CD4-positive, alpha-beta T cell treated with Interferon gamma for 1 hour (primary cell): ENCODE measurements at places on chromosomes 1 and 21.

GRCh38 chr1:148357037-148357436 lies 126.1 kb downstream of the PPIAL4G start:
- no peak for DNase-seq

- no peak for DNase-seq
These were observed 45.4 kb upstream of the TNFRSF1B start for GRCh38 chr1:12121212-12122003.

GRCh38 chr21:31282095-31282709 lies 61.9 kb downstream of the TIAM1 start:
- DNase-seq = no peak

DNA sequence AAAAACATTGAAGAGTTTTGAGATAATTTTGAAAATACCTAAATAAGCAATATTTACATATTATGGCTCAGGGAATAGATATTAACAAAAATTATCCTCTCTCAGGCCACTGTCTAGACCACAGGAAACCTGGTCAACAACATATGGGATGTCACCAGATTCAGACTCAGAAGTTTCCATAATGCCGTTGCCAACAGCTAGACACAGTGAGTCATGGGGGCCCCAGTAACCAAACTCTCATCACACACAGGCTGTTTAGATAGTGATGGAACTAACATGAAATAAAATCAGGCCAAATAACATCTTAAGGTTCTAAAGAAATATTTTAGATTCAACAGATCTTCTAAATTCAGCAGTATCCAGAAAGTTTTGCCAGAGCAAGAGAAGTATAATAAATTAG lies 681.7 kb upstream of the ADAMTS5 start:
- DNase-seq = no peak

DNA sequence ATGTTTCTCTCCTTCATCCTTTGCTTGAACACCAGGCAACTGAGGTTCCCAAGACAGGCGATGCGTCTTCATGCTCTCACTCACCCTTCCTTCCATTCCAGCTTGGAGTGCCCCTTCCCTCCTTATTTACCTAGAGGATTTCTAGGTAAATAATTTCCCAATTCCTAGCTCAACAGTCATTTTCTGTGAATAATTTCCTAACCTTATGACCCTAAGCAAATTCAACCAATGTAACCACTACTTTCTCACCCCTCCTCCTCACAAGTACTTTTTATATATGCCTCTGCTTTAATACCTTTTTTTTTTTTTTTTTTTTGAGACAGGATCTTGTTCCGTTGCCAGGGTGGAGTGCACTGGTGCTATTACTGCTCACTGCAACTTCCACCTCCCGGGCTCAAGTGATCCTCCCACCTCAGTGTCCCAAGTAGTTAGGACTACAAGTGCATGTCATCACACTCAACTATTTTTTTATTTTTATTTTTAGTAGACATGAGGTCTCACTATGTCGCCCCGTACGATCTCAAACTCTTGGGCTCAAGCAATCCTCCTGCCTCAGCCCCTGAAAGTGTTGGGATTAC lies 86.7 kb downstream of the USP24 start:
- no peak for DNase-seq

DNA sequence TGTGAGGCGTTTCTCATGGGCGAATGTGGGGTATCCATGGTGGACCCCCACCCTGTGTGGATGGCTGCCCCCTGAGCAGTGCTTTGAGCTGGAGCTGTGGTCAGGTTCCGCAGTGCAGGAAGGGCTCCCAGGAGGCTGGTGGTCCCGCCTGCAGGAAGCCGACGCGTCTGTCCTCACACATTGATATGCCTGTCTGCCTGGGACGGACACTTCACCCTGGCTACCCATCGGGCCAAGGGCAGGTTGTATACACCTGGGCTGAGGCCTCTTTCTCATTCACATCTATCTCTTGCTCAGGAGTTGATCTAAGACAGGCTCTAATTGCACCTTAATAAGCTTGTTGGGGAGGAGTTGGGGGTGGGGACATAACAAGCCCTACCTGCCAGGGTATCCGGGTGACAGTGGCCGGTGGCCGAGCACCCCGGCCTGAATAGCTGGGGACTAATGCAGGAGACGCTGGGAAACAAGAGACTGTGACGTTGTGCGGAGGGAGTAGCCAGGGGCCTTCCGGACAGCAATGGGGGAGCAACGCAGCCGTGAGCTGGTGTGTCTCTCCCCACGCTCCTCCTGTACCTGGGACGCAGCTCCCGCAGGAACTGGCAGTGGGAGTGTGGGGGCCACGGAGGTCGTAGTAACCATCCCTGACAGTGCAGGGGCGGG lies 21.7 kb downstream of the PDXK start:
- DNase-seq = no peak

- DNase-seq = no peak
These were observed 674.6 kb downstream of the LMO4 start for GRCh38 chr1:88003255-88003654.

DNA sequence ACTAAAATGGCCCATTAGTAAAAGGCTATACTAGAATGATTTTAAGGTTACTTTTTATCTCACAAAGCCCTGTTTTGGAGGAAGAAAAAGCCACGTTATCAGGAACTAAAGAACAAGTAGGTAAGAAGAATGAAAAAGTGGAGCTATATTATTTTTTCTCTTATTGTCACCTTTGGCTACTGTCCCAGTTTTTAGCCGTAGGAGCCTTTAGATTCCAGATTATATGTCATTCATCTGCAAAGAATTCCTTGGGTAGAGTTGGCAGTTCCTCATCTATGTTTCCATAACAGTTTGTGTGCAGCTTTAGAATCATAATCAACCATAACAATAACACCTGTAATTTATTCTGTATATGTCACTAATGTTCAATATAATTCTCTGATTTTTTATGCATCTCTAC lies 83.8 kb downstream of the TPR start:
- DNase-seq = no peak

DNA sequence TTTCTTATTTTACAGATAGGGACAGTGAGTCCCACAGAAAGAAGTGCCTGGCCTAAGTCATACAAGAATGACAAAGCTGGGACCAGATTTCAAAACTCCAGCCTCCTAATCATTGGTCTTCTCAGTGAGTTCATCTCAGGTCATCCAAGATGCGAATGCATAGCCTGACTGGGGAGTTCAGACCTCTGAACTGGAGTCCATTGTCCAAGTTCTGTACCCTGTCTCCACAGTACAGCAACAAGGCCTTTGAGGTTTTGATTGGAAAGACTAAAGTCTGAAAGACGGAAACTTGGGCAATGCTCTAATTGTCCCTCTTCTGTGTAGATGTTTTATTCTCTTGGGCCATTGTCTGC lies 62.0 kb downstream of the TNN start:
- DNase-seq = no peak

DNA sequence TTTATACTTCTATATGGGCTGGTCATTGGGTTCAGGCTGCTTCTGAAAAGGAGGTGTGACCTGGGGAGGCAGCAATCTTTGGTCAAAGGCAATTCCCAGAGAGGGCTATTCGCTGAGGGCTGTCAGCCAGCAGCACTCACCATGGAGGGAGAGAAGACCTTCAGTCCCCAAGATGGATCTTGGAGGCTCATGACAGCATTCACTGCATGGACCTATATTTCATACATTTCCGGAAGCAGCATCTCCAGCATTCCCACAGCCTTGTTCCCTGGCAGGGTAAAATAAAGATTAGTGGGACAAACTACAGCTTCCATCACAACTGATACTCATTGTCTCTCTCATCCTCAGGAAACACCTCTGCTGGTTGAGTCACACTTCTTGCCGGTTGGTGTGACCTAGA lies 146.6 kb downstream of the CNIH3 start:
- DNase-seq = no peak

GRCh38 chr1:246258250-246258649 lies 248.8 kb downstream of the SMYD3 start:
- DNase-seq = no peak

DNA sequence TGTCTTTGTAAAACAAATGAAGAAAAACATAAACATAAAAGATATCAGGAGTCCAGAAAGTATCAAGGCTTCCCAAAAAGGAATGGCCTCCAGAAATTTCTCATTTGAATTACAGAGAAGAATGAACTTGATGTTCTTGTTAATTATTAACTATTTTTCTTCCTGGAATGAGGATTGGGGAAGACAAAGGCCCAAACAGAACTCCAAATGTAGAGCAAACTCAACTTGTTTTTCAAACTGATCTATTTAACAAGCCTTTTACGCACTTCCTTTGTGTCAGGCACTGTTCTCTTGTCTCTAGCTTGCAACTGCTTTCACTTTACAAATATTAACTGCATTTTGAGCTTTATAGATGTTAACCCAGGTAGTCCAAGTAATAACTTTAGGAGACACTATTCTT lies 45.5 kb downstream of the LAMC2 start:
- no peak for DNase-seq

GRCh38 chr1:230218667-230219066 lies 151.6 kb downstream of the GALNT2 start:
- no peak for DNase-seq

- DNase-seq = no peak
These were observed 107.8 kb upstream of the VAV3 start for GRCh38 chr1:108072776-108073175.

DNA sequence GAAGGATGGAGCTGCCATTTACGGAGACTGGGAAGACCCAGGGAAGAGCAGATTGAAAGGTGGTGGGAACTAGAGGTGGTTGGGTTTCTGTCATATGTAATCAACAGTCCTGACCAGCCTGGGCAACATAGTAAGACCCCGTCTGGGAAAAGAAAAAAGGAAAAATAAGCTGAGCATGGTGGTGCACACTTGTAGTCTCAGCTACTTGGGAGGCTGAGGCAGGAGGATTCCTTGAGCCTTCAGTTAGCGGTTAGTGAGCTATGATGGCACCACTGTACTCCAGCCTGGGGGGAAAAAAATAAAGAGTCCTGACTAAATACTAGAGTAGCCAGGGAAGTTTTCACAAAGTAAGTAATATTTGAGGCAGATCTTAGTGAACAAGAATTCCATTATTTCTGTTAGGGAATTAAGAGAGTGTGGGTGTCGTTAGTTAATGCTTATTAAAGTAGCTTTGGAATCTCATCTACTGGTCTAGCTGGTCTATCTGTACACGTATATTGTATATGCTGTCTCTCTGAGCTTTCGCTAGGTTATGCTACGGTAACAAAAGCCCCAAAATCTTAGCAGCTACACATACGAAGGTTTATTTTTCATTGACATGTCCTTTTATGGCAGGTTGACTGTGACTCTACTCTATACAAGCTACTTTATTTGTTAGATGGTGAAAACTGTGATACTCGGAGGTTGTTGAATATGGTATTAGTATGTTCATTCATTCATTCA lies 4.4 kb downstream of the NBPF1 start:
- DNase-seq = no peak

DNA sequence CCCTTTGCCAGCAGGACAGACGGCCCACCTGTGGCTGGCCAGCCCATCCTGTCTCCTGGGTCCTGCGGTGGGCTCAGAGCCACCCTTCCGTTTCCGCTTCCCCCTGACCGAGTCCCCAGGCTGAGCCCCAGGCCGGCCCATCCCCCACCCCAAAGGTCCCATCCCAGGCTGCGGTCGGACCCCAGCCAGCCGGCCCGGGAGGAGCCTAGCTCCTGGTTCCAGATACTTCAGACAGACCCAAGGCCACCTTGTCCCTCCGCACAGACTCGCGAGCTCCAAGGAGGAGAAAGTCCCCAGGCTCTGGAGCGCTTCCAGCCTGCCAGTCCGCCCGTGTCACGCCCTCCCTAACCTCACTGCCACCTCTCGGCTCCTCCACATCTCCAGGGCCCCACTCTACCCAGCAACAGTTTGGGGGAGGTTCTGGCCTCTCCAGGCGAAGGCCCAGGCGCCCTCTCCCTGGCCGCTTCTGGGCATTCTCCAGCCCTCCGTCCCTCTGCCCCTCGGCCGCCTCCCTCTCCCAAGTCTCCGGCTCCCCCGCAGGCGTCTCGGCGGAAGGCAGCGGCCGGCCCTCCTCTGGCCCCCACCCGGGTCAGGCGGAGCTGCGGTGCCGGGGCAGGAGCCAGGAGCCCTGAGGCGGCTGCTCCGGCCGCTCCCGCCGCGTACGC lies 835 bp downstream of the LRRN2 start:
- DNase-seq = no peak

DNA sequence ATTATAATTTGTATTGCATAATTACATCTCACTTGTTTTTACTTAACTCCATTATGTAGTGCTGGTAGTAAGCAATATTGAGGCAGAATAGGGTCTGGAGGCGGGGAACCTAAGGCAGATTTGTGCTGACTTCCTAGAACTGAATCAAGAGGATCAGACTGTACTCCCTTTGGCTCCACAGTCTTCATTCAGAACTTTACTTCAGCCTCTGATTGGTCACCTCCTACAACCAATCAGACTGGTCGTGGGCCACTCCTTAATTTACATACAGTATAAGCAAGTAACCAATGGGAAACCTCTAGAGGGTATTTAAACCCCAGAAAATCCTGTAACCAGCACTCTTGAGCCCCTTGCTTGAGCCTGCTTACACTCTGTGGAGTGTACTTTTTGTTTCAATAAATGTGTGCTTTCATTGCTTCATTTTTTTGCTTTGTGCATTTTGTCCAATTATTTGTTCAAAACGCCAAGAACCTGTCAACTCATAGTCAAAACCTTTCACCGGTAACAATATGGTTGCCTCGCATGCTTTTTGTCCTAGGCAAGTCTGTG lies 31.6 kb downstream of the ZBTB8OS start:
- no peak for DNase-seq

DNA sequence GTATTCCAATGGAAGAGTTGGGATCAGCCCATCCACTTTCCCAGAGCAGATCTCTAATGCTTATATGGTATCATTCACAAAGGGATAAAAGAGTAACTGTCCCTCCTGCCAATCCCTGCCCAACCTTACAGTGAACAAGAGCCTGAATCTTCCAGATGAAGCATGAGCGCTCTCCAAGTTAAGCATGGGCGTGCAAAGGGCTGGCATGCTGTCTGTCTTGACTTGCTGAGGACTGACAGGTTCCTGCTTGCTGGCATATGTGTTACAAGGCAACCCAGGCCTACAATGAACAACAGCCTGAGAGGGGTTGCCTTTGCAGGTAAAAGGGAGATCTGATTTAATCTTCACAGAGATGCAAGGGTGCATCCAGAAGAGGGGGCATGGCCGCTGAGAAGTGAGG lies 155.6 kb upstream of the SOD1 start:
- DNase-seq = no peak

DNA sequence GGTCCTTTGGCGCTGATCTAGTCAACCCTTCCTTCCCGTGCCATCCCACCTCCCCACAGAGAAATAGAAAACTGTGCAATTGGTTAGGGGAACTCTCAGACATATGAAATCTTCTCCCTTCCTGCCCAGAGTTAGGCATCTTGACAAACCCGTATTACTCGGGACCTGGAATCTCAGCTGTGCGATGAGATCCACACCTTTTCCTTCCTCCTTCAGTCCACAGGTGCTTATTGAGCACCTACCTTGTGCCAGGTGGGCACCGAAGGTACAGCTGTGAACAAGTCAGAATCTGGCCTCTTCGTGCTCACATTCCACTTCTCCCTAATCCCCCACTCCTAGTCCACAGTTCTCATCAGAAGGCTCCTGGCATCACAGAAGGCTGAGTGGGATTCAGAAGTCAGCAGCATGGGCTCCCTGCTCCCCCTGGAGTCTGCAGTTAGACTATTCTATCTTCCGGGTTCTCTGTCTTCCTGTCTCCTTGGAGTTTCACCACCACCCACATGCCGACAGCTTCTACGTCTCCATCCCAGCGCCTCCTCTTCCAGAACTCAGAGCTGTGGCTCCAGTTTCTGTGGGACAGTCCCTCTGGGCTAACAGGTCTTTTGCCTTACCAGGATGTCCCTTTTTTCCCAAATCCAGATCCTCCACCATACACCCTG lies 23.0 kb downstream of the KNCN start:
- no peak for DNase-seq

- DNase-seq = no peak
These were observed 106.5 kb upstream of the SLC45A1 start for GRCh38 chr1:8211251-8211882.

GRCh38 chr1:19416921-19417470 lies 68.3 kb downstream of the CAPZB start:
- DNase-seq = no peak
